Stimulated activated CD8-positive, alpha-beta memory T cell treated with anti-CD3 and anti-CD28 coated beads, Interleukin-7, amount 100 ng/mL, for 1 hour (primary cell): ENCODE measurements at places on chromosomes 7 and 10.

DNA sequence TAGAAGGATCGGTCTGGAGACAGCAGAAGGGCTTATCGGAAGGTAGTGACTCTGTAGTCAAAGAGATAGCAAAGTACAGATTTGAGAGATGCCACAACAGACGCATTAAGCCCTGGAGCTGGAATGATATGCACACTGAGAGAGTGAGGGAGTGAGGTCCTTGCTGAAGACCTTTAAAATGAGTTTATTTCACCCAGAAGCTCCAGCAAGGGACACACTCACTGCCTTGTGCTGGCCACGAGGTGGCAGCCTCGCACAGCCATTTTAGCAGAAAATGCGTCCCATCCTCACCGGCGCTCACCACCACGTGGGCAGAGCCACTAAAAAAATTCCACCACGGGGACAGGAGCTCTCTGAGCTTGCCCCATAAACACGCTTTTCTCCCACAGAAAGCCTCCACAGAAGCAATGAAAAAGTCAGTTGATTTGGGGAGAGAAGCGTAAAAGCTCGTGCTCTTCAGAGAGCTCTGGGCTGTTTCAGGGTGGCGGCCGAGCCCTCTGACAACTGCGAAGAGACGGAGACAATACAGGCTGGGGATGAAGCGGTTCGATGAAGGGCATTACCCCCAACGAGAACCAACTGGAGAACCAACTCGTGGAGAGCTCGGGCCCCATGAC is 163.0 kb upstream of the KLF14 start:
- peak; percentile 44 for DNase-seq

GRCh38 chr7:159049266-159050025 is 95.2 kb downstream of the VIPR2 start:
- no peak for DNase-seq

GRCh38 chr7:91187061-91187460 is 77.2 kb upstream of the FZD1 start:
- DNase-seq = no peak

DNA sequence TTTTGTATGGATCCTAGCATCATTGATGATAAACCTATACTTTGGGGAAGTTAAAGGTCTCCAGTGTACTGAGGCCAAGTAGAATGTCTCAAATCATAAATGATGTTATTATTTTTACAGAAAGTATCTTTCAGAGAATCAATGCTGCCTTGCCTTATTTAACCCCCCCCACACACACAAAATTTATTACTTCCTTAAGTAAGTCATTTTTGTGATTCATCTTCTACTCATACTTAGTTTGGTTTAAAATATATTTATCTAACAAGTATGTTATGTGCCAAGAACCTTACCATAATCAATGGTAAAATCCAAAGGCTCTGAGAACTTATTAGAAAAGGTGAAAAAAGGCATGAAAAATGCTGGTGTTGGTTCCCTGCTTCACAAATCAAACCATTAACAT is 18.8 kb upstream of the CLDN12 start:
- no peak for DNase-seq

DNA sequence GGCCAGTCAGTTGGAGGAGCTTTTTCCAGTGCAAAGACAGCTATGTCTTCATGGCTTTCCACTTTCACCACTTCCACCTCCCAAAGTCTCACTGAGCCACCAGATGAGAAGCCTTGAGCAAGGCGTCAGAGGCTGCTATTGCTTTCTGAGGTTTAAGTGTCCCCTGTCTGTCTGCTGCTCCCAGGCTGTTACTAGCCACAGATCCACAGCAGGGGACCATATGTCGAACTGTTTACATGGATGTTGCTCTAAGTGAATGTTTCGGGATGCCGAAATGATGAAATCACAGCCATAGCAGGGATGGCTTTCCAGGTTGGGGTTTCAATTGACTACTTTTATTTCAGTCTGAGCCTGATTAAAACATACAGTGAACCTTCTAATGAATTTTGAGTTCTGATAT is 88.5 kb downstream of the AVL9 start:
- DNase-seq = no peak

DNA sequence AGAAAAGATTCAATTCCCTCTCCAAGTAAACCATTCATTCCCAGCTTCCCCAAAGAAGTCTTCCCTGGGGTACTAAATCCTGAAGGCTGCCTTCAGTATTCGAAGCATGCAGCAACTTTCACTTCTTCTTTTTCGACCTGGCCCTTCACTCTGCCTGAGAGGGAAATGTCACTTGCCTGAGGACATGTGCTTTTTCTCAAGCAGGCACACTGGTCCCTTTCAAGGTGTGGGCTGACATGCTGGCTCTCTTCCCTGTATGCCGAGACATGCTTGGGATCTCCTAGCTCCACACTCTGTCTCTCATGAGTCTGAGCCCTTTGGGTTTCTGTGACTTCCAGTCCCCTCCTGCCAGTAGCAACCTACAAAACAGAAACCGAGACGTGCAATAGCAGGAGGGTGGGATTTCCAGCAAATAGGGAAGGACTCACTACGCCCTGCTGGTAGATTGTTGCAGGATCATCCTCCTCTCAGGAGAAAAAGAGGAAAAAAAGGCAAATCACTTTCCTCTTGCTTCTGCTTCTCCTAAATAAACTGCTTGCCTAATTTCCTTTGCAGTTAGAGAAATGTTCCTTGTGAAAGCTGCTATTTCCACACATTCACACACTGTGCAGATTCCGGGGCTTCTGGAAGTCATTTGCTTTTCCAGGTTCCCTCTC is 33.5 kb downstream of the FIGNL1 start:
- DNase-seq = no peak

DNA sequence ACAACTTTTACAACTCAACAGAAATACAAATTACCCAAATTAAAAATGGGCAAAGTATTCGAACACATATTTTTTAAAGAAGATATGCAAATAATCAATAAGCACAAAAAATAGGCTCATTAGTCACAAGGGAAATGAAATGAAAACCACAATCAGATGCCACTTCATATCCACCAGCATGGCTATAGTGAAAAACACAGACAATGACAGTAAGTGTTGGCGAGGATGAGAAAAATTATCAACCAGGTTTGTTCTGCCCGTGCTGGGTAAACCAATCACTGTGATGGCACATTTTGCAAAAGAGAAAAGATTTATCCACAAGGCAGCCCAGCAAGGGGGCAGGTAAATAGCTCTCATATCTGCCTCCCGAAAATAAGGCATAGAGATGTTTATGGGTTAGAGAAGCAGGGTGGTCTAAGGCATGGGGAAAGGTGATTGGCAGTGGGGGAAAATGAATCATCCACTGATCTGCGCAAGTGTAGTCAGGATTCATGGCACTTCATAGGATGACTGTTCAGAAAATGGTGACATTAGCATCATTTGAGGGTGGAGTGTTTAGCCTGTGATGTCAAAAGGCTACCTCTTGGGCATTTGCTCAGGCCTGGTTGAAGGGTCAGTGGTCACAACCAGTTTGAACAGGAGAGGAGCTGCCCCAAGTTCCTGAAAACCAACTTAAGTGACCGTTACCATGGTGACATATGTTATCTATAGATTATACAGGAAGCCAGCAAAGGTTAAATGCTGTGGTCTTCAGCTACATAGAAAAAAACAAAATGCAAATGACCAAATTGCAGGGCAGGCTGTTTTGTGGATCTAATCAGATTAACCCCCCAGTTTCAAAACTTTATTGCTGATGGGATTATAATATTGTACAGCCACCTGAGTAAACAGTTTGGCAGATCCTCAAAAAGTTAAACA is 8.0 kb upstream of the CFAP70 start:
- DNase-seq = no peak

DNA sequence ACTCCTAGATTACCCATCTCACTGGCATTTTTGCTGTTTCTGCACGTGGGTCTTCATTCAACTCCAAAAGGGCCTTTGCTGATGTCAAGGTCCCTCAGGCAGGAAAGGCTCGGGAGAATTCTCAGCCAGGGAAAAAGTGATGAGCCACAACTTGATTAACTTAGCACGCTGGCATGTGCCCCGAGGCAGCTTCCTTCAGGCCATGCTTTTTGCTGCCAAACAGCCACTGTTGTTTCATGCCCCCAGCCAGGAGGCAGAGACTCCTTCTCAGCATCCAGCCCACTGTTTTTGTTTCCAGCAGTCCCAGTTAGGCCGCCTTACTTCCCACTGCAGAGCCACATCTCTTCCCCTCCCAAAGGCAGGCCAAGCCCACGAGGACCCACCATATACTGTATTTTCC is 266.5 kb upstream of the YAE1 start:
- DNase-seq = no peak

DNA sequence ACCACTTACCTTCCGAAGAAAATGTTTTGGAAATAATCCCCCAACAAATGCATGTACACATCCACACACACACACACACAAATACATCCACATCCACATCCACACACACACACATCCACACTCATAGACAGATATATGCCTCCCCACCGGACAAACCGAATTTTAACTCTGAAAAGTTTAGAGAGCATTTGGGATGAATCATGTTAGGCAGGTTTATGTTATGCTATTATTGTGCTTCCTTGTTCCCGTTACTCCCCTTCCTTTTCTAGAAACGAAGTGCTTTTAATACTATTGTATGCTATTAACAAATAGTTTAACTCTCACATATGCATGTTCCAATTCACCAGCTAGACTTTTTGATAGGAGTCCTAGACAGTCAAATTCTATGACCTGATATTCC is 91.5 kb downstream of the FAS start:
- DNase-seq = no peak

DNA sequence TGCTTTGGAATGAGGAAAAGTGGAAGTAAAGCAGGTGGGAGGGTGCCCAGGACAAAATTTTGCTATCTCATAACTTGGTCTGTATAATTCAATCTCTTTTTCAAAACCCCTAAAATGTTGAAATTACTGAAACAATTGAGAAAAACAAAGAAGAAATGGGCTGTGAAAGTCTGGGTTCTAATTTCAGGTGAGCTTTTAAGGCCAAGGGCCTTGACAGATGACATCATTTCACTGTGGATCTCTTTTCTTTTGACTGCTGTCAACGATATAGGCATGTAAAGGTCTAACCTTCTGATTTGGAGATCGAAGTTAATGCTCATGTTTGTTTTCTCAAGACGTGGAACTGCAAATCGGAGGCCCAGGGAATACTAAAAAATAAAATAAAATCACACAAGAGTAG is 127.8 kb downstream of the ITGA8 start:
- DNase-seq = no peak

GRCh38 chr10:132712743-132713142 is 73.2 kb downstream of the NKX6-2 start:
- no peak for DNase-seq

GRCh38 chr7:26860361-26860760 is 4.0 kb downstream of the SKAP2 start:
- DNase-seq = no peak

DNA sequence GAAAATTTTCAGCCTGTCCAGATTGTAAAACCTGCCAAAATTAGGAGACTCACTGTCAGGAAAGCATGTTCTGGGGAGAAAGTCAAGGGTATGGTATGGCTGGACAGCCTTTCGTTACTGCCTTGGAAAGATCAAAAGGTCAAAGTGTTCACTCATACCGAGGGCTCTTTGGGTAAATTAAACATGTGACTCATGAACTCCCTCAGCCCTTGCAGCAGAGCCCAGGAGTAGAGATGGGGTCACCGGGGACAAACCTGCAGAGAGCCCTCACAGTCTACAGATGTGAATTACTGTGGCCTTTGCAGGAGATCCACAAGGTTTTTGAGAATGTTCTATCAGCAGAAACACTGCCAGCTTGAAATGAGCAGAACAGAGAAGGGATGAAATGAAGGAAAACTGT is 275.7 kb downstream of the KLF6 start:
- no peak for DNase-seq

GRCh38 chr7:133582766-133583523 is 330.1 kb downstream of the EXOC4 start:
- no peak for DNase-seq

- DNase-seq = no peak
Measured at GRCh38 chr10:108184114-108184513, 1019.6 kb upstream of the SORCS1 start.

- no peak for DNase-seq
Measured at GRCh38 chr10:43262902-43263466, 3.9 kb downstream of the RASGEF1A start.

- no peak for DNase-seq
Measured at GRCh38 chr10:63671317-63671937, 150.2 kb downstream of the REEP3 start.

DNA sequence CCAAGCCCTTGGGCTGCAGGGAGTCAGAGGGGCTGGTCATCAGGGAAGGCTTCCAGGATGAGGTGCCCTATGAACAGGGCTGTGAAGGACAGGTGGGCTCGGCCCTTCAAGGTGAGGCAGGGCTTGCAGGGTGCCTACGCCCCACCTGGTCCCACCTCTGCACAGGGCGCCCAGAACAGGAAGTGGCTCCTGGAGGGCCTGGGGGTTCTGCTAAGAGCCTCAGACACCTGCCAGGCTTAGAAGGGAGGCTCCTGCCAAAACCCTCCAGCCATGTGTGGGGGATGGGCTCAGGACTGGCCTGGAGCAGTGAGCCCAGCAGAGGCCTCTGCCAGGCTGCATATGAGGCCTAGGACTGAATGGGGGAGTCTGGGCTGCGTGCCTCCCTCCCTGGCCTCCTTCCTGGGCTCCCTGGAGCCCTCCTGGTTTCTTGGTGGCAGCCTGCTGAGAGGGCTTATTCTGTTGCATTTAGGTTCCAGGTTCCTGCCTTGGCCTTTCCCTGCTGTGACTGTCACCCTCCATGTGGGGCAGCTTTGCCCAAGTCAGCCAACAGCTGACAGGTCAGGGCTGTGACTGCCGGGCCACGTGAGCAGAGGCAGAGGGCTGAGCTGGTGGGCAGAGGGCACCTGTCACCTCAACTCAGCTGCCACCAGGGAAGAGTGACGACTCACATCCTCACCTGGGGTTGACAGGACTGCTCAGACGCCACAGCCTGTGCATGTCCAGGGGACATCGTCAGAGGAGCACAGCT is 45.2 kb upstream of the MSMB start:
- no peak for DNase-seq

GRCh38 chr7:100694098-100694745 is at the start of gene GIGYF1:
Gene GIGYF1, minus strand, starts transcription at chr7:100694250. Its CDS starts 6,012 bp downstream, at chr7:100688238.
- peak; percentile 42 for DNase-seq

- no peak for DNase-seq
Measured at GRCh38 chr7:50488379-50488778, 38.2 kb upstream of the FIGNL1 start.

GRCh38 chr10:88728107-88728763 is 22.2 kb downstream of the LIPK start:
- DNase-seq = no peak

DNA sequence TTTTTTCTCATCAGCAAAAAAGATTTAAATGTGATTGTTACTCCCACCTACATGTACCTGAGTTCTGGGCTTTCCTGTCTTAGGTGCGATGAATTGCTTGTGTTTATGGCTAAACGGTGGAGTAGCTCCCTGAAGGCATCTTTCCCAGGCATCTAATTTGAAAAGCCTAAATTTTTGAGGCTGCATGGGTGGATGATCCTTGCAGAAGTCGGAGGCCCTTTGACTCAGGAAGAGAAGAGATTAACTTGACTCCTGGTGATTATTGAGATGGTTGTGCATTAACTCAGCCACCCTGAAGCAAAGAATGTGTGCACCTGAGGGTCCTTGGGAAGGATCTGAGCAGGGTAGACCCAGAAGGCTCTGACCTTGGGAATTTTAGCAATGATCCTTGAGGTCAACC is 155.6 kb upstream of the SEMA3C start:
- no peak for DNase-seq

- no peak for DNase-seq
Measured at GRCh38 chr7:99098824-99099498, 44.9 kb downstream of the SMURF1 start.
